Stimulated activated CD8-positive, alpha-beta memory T cell treated with anti-CD3 and anti-CD28 coated beads, Interleukin-7, amount 100 ng/mL, for 48 hours (primary cell): ENCODE measurements at places on chromosomes 13 and 19.

- no peak for DNase-seq
Measured at GRCh38 chr13:112626124-112626523, 38.2 kb upstream of the TUBGCP3 start.

GRCh38 chr13:26895808-26896466 is 135.4 kb upstream of the GPR12 start:
- no peak for DNase-seq

DNA sequence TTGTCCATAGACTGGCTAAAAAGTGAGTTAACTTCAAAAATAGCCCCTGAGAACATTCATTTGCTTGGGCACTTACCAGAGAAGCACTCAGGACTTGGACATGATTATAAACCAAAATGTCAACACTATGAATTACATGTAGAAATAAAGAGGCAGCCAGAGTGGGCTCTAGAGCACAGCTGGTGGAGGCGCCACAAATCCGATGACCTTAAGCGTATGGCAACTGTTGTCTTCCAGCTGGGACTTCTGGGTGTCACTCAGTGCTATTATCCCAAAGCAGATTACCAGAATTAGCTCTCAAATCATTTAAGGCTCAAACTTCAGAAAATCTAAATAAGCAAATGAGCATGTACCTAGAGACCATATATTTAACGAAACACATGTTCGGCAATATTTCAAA is 1255.5 kb upstream of the SLC10A2 start:
- no peak for DNase-seq

DNA sequence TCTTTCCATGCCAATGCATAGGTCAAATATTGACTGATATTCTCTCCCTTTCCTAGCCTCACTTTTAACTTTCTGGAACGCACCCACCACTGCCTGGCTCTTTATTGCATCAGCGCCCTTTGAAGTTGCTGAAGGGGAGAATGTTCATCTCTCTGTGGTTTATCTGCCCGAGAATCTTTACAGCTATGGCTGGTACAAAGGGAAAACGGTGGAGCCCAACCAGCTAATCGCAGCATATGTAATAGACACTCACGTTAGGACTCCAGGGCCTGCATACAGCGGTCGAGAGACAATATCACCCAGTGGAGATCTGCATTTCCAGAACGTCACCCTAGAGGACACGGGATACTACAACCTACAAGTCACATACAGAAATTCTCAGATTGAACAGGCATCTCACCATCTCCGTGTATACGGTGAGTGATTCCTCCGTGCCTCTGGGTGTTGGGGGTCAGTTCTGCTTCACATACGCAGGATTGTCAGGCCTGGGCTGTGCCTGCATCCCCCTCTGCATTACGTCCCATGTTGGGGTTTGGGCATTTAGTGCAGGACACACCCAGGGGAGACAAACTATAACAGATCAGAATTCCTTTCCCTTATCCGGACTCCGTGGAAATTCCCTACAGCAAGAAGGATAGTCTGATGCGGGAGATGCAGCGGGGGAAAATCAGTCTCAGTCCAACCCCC is 1.3 kb downstream of the CEACAM21 start:
- no peak for DNase-seq

- no peak for DNase-seq
Measured at GRCh38 chr19:31601855-31602254, 252.6 kb upstream of the TSHZ3 start.

DNA sequence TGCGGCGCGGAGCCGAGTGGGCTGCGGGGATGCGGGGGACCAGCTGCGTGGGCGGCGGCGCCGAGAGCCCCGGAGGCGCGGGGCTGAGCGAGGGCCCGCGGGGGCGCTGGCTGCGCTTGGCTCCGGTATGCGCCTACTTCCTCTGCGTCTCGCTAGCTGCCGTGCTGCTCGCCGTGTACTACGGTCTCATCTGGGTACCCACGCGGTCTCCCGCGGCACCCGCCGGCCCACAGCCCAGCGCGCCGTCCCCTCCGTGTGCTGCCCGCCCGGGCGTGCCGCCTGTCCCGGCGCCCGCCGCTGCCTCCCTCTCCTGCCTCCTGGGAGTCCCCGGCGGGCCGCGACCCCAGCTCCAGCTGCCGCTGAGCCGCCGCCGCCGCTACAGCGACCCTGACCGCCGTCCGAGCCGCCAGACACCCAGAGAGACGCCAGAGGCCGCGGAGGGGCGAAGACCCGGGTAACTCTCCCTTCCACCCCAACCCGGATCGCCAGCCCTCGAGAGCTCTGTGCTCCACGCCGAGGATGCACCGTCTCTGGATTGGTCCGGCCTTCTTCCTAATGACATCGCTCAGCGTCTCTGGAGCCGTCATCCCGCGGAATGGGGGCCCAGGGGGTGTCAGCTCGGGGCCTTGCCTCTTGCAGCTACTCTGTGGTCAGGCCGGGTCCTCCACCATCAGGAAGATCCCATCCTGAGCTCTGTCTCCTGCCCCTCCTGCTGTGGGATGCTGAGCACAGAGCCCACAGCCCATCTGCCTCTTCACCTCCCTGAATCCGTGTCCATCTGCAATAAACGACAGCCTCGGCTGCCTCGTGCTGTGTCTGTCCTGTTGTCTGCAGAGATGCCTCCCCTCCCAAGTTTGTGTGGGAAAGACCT is 441 bp downstream of the INAFM1 start:
- DNase-seq, result no peak

DNA sequence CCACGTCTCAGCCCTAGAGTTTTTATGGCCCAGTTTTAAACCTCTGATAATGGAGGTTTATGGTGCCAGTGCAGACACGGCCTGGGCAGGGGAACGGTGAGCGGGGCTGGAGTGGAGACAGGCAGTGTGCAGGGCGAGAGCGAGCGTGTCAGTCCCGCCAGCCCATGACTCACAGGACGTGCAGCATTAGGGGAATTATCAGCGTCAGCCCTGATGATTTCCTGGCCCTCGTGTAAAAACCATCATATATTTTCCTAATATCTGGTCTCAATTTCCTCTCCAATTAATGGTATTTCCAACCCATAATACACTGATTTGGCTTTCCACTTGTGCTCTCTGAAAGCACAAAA is 104.6 kb upstream of the VSTM2B start:
- no peak for DNase-seq

- no peak for DNase-seq
Measured at GRCh38 chr13:98959291-98959690, 18.6 kb downstream of the DOCK9 start.
